ENCODE measurements at places on chromosomes 4 and X.
A peak's percentile ranks its signal among the peaks of the same experiment; 100 is the strongest.

DNA sequence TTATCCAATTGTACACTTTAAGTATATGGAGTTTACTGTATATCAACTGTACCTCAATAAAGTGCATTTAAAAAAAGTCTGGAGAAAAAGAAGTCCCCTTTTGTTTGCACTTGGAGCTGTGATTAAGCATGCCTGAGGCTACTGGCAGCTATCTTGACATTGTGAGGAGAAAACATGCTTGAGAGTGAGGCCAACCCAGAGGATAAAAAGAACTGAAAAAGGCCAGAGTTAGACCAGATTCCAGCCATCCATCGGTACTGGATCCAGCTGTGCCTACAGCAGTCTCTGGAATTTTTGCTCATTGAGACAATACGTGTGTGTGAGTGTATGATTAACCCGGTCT lies 57.4 kb downstream of the LGI2 start:
- DNase-seq = no peak

DNA sequence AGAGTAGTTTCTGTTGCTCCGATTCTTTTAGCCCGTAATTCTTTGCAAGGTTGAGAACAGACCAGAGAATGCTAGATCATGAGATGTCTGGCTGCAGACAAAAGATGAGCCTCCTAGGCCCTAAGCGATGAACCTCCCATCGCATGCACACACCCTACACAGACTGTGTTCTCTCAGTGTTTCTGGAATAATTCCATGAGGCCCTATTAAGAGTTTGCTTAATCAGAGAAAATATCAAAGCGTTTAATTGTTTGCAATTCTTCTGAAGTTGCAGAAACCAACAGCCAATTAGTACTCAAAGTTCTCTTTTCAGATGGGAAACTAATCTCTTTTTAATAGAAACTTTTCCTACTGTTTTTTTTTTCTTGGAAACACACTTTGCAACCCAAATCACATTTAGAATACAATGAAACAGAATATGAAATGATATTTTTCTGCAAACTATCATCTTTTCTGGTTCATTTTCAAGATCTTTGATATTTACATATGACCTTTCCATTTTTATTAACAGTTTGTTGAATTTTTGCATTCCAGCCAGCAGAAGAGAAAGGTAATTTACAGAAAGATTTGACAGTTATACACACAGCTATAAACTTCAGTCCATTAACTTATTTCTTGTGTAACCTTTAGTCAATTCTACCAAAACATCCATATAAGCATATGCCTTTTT lies 1525.6 kb downstream of the ARAP2 start:
- no peak for DNase-seq

DNA sequence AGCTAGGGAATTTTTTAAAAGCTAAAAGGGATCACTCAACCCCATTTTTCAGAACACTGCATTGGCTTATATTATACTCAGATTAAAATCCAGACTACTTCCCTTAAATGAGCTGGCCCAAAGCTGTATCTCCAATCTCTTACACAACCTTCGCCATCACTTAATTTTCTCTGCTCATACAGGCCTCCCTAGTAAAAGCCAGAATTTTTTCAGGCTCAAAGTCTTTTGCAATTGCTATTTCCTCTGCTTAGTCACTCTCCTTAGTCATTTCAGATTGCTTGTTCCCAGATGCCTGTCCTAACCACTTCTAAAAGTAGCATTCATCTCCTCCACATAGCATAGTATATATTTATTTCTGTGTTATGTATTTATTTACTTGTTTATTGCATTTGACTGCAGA lies 1587.9 kb upstream of the ADGRL3 start:
- peak; percentile 82 for DNase-seq

- DNase-seq = no peak
Measured at GRCh38 chr4:14985843-14986242, 16.4 kb upstream of the CPEB2 start.

DNA sequence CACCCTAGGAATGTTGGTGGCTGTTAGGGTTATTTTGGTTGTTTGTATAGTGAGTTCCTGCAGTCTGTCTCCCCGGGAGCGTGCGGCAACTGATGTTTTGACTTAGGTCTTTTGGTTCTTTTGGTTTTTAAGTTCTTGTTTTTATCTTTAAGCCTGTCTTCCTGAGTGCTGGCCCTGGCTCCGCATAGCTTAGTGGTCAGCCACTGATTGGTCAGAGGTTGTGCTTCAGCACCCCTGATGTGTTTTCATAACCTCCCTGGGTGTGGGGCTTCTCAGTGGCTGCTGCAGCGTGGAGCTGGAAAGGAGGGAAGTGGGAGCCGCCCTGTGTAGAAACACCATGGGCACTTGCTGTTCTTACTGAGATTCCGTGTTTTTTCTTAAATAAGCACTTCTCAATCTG lies 5.1 kb downstream of the PIGG start:
- DNase-seq = peak; percentile 9

GRCh38 chr4:84492737-84493091 lies 6.4 kb downstream of the NKX6-1 start:
- no peak for DNase-seq

GRCh38 chrX:118519411-118520215 lies 24.0 kb downstream of the DOCK11 start:
- DNase-seq = peak; percentile 53

DNA sequence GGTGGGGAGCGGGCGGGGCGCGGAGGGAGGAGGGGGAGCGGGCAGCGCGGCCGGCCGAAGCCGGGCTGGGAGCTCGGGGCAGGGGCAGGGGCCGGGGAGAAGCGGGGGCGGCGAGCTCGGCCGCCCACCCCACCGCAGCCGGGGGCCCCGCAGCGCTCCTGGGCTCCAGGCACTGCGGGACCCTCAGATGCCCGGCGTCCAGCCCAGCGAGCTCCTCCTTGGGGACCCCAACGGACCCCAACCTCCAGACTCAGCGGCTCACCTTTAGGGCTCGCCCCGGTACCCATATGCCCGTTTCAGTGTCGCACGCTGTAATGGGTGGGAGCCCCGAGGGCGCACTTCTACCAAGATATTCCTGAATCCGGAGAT lies 357 bp upstream of the ADGRG2 start:
- no peak for DNase-seq

DNA sequence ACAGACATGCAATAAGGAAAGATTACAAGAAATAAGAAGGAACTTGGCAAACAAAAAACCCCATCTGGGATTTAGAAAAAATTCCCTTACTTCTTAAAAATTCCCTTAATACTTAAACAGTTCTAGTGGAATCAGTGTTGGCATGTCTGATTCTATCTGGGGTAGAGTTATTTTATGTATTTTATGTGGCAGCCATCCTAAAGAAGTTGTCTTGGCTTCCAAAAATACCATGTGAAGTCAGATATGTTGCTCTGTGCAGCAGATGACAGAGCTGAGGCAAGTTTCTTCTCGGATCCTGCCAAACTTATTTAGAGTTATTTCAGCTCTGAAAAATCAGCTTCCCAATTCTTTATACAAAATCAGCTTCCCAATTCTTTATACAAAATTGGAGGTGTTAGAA lies 14.7 kb downstream of the YY2 start:
- no peak for DNase-seq

DNA sequence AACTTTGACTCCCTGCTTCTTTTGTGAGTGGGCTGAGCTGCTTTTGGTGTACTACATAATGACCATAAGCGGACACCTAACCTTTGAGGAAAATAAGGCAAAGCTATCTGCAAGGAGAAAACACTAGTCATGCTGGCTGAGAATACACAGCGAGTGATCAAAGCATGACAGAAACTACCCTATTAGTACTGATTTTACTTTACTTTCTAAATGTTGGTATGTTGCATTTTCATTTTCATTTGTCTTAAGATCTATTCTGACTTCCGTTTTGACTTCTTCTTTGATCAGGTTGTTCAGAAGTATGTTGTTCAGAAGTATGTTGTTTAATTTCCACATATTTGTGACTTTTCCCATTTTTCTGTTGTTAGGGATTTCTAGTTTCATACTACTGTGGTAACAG lies 361.1 kb downstream of the TRAM1L1 start:
- DNase-seq = no peak

GRCh38 chr4:121182296-121182695 lies 18.2 kb upstream of the TNIP3 start:
- peak; percentile 66 for DNase-seq

- no peak for DNase-seq
Measured at GRCh38 chrX:25016938-25017598, 1.3 kb upstream of the ARX start.

GRCh38 chr4:103786014-103786413 lies 66.2 kb upstream of the TACR3 start:
- DNase-seq = peak; percentile 2

- DNase-seq = no peak
Measured at GRCh38 chr4:55560096-55560495, 13.4 kb upstream of the CLOCK start.

DNA sequence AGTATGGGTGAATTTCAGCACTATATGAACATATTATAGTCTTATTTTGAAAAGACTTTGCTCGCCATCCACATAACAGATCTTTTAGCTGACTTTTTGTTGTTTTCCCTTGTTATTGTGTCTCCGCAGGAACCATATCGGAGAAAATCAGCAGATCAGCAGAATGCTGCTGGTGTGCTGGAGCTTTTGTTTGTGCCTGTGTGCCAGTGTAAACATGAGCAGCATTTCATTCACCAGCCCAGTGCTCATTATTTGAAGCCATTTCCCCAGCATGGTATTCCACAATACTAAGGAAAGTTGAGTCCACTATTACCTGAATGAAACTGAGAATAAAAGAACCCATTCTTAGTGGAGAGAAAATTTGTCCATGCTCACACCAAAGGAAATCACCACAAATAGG lies 261.8 kb upstream of the ARX start:
- no peak for DNase-seq

DNA sequence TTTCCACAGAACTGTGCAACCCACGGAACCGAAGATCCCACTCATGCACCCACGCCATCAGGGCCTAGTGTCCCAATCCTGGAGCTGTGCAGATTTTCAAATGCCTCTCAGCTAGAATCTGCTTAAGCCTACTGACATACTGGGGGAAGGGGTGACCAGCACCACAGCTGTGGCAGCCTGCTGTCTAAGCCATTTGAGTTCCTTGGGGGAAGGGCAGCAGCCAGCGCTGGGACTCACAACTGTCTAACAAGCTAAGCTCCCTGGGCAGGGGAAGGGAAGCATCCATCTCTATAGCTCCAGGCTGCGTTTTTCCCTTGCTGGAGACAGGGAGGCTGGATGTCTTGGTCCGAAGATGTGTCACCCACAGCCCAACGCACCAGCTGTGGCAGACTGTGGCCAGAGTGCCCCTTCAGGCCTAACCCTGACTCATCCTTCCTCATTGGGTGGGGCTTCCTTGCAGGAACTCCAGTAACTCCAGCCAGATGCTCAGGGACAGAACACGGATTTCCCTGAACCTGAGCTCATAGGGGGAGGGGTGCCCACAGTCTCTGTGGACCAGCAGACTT lies 194.8 kb downstream of the CHRDL1 start:
- DNase-seq = no peak

GRCh38 chr4:81509191-81509590 lies 37.5 kb upstream of the RASGEF1B start:
- DNase-seq = peak; percentile 37

DNA sequence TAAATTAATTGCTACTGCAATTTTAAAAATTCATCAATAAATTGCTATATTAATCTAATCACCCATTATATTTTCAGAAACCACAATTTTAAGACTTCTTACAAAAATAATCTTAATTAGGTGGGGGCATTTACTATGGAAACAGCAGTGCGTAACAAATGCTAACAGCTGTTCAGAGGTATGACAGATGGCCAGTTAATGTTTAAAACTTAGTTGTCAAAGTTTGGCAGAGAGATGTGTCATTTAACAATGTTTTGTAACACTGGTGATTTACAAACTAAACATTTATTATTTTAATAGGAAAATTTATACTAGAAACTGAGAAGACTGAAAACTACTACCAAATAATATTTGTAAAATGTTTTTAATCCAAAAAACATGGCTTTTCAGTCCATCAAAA lies 85.2 kb upstream of the GPR34 start:
- peak; percentile 35 for DNase-seq

- DNase-seq = no peak
Measured at GRCh38 chrX:147351644-147352043, 537.1 kb upstream of the CXorf51A start.

DNA sequence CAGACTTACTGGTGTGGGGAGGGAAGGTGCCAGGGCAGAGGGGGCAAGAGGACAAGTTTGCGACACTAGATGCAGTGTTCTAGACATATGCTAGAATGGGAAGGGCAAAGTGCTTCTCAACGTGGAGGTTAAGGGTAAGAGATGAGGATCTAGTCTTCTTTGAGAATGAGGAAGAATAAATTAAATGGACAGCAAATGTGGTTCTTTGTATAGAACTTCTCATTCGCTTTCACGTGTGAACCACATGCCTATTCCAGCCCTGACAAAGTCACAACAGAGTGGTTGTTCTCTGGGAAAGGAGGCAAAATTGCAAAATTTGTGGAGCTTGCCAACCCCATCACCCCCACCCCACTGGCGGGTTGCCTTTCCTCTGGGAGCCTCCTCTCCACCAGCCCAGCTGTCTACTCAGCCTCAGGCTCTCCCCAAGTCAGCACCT lies 1.5 kb upstream of the ANXA5 start:
- DNase-seq = no peak

DNA sequence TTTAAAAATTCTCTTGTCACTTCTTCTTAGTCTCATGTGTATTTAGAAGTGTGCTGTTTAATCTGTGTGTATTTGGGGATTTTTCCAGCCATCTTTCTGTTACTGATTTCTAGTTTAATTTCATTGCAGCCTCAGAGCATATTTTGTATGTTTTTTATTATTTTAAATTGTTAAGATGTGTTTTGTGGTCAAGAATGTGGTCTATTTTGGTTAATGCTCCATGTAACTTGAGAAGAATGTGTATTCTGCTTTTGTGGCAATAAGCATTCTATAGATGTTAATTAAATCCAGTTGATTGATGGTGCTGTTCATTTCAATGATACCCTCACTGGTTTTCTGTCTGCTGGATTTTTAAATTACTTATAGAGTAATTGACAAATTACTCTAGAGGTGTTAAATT lies 38.9 kb downstream of the ANXA10 start:
- no peak for DNase-seq

All from renal cortical epithelial cell (primary cell).